ENCODE measurements at places on chromosomes 7 and 10.

DNA sequence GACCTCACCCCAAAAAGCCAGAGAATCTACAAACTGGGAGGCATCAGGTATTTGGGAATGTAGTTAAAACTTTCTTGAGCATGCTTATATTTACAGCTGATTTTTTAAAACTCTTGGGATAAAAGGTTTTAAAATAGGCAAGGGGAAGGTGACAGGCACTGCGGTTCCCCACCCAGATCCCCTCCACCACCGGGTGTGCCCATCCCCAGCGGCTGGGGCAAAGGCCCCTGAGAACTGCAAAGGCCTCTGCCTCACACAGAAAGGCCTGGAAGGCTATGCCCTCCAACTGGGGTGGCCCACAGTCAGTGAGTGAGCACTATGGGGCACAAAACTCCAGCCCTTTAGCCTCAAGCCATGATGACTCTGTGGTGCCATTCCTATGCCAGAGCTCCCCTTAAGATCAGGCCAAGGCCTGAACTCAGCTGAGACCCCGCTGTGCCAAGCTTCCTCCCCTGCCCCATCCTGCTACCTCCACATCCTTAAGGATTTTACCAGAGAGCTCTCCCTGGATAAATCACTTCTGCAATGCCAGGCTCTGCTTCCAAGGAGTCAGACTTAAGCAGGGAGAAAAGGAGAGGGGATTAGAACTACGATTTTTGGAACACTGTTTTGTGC is 299.1 kb downstream of the GRID1 start:
- no peak for DNase-seq

- no peak for DNase-seq
Observed at GRCh38 chr7:42939457-42940240, 7.5 kb downstream of the MRPL32 start.

DNA sequence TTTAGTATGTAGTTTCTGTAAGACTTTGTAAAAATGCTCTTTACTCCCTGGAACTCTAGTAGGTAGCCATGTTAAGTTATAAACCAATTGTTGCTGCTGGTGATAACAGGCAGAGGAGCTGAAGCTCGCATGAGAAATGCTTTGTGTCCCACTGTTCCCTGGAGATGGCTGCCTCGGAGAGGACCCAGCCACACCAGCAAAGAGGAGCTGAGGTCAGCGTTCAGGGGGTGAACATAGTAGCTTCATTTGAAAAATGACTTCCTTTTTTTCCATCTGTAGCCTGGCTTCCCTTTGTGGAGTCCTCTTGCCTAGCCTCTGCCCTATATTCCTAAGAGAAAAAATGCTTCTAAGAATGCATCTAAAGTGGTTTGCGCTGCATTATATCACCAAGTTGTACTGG is 20.3 kb downstream of the CELF2 start:
- no peak for DNase-seq

GRCh38 chr7:126657137-126657536 is 595.6 kb downstream of the GRM8 start:
- no peak for DNase-seq

- DNase-seq: no peak
Observed at GRCh38 chr7:100887516-100888290, 1.8 kb downstream of the UFSP1 start.

GRCh38 chr7:112511451-112512202 is 30.8 kb downstream of the LSMEM1 start:
- DNase-seq: no peak

- DNase-seq: no peak
Observed at GRCh38 chr10:131087464-131088215, 223.9 kb downstream of the TCERG1L start.

- DNase-seq: no peak
Observed at GRCh38 chr10:89355394-89355931, 22.4 kb upstream of the IFIT1B start.

DNA sequence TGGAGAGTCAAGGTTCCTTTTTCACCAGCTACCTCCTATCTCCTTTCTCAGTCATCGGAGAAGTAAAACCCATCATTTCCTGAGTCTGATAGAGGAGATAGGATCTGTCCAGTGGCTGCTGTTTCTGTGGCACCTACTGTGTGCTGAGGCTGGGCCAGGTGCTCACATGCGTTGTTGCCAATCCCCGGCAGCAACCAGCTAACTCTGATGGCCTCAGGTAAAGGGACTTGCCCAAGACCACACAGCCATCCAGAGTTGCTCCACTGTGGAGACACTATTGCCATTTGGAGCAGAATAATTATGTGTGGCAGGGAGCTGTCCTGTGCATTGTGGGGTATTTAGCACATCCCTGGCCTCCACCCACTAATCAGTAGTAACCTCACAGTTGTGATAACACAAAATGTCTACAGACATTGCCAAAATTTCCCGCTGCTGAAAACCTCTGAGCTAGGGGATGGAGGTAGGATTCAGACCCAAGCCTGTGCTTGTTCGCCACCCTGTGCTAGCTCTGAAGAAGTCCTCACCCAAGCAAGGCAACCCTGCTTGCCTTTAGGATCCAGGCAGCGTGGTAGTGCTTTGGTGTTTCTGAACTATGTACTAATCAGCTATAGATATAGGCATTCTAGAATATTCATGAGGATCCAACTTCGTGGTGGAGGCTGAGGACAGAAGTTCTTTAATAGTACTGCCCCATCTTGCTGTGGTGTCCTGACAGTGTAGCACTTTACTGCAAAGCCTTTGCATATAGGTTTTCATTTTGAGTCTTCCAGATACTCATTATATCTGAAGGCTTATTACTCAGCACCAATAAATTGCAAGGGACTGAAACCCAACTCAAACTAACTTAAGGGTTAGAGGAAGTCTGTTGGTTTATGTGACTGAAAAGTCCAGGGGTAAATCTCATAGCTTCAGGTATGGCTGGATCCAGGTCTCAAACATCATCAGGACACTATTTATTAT is 164.6 kb downstream of the GRK5 start:
- DNase-seq: no peak

DNA sequence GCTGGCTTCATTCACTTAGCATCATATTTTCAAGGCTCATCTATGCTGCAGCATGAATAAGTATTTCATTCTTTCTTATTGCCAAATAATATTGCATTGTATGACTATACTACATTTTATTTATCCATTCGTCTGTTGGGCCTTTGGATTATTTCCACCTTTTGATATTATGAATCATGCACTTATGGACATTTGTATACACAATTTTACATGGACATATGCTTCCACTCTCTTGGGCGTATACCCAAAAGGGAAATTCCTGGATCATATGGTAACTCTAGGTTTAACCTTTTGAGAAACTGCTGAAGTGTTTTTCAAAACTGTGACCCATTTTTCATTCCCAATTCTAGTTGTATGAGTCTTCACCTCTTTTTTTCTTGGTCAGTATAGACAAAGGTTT is 80.3 kb upstream of the GNAI1 start:
- no peak for DNase-seq

- no peak for DNase-seq
Observed at GRCh38 chr7:94701555-94701973, 45.6 kb upstream of the SGCE start.

DNA sequence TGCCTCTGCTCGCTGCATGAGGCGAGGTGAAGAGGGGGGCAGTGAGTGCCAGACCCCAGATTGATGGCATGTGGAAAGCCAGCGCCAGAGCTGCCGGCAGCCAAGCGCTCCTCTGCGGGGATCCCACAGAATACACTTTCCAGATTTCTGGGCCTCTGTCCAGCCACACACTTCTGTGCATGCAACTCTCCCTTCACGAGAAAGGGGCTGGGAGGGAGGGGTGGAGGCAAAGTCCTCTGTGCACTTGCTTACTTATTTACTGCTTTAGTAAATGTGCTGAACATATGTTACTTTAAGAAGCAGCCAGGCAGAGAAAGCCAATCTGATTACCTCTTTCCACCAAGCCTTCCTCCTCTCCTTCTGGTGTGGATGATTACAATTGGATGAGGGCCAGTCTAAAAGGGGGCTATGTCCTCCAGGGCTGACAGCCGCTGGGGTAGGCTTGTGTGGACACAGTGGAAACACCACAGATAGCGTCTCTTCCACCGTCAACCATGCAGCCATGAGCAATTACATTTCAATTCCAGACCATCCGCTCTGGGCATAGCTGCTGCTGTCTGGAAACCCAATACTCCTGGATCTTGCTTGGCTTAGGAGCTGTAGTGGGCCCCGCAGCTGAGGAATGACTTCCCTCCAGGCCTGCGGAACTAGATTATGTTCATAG is 322.8 kb upstream of the ANKRD30A start:
- DNase-seq: no peak

DNA sequence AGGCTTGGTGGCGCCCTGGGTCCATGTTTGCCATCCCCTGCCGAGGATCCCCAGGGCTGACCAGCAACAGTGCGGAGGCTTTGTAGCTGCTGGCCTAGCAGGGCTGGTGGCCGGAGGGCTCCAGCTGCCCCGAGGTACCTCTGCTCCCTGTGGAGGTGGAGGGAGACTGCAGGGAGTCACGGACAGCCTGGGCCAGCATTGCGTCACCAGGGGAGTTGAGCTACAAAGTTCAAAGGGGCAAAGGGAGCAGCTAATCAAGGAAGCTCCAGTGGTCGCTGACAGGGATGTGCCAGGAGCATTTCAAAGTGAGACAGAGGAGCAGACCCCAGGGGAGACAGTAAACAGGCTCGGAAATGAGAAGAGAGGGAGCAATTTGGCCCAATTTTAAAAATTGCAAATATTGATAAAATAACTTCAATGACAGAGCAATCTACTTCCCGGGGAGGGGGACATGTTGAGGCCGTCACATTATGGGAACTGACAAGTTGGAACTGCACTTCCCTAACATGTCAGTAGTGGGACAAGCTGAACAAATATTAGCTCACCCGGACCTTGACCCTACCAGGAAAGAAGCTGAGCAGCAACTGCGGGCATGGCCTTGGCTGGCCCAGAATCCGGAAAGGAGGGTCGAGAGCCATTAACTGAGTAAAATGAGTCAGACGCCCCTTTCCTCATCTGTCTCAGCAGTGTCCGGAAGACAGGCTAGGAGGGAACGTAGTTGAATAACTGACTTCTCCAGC is 39.4 kb downstream of the BTBD16 start:
- no peak for DNase-seq

DNA sequence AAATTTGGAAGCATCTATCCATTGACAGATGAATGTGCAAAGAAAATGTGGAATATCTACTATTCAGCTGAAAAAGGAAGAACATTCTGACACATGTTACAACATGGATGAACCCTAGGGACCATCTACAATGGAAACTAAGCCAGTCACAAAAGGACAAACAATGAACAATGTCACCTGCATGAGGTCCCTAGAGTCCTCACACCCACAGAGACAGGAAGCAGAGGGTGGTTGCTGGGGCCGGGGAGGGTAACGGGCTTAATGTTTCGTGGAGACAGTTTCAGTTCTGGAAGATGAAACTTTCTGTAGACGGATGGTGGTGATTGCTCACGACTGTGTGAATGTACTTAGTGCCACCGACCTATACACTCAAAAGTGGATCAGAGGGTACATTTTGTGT is 282.9 kb downstream of the ADARB2 start:
- DNase-seq: no peak

DNA sequence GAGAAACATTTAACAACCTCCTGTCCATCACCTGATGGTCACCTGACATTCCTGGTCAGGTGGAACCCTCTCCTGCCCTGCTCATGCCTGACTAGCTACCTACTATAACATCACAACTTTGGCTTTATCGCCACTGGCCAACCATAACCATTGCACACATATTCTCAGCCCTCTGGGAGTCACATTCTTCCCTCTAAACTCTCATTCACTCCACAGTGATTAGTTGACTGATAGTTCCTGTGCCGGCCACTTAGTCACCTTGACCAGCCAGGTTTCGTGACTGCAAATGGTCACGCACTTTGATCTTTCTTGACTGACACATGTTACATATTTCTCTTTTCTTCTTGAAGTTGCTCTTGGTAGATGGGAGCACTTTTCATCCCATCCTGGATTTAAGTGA is 50.1 kb downstream of the GNAI1 start:
- DNase-seq: no peak

DNA sequence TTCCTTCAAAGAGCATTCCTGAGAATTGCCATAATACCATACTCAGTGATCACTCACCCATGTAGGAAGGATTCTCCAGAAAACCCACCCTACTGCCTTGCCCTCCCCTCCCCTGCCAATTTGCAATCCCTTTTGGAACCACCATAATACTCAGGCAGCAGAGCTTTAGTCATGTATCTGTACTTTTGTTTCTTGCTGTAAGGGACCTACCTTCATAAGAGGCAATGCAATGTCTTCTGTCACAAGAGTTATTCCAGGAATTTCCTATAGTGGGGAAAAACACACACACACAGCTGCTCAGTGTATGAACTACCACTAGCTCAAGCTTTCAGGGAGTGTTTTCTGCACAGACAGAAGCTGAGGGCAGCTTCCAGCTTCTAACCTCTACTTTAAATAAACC is 67.0 kb downstream of the GSAP start:
- DNase-seq: no peak

DNA sequence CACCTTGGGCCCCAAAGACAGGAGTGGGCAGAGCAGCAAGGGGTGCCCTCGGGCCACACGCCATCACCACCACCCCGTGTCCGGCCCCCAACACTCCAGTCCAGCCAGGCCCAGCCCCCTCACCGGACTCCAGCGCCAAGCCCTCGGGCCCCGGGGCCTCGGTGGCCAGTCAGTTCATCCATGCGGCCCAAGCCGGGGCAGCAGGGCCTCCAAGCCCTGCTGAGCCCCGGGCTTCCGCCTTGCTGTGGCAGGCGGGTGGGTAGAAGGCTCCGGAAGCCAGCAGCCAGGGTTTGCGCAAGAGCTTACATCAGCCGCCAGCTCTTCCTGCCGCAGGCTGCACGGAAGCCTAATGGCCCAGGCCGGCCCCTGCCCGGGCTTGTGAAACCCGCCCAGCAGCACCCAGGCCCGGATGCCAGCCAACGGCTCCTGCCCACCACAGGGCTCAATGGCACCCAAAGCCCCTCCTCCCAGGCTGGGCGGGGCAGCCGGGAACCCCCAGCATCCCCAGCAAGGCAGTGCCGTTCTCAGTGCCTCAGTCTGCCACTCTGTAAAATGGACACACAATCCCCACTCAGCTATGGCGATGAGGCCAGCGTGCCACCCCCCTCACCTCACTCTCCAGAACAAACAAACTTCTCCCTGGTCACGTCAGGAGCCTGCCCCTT is 26.5 kb downstream of the TNRC18 start:
- no peak for DNase-seq

DNA sequence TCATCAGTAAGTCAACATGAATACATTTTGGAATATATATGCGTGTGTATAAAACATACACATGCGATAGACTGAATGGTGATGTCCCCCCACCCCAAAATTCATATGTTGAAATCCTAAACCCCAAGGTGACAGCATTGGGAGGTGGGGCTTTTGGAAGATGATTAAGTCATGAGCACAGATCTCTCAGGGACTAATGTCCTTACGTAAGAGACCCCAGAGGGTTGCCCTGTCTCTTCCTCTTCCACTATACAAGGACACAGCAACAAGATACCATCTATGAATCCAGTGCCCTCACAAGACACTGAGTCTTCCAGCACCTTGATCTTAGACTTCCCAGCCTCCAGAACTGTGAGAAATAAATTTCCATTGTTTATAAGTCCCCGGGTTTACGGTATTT is 22.5 kb downstream of the DRGX start:
- DNase-seq: no peak

- DNase-seq: no peak
Observed at GRCh38 chr10:125423569-125423968, 259.4 kb downstream of the TEX36 start.

Data from Panc1 (cell line).